ENCODE measurements at places on chromosomes 13 and 19. TPM values are rescaled to one million over a fixed set of nuclear protein-coding genes. Genes with fewer than 3 reads are reported as not detected.

- DNase-seq = no peak
Observed at GRCh38 chr19:28869459-28869858, 343.5 kb downstream of the UQCRFS1 start.

GRCh38 chr13:40178130-40178529, 488.3 kb downstream of the FOXO1 start:
- no peak for DNase-seq

DNA sequence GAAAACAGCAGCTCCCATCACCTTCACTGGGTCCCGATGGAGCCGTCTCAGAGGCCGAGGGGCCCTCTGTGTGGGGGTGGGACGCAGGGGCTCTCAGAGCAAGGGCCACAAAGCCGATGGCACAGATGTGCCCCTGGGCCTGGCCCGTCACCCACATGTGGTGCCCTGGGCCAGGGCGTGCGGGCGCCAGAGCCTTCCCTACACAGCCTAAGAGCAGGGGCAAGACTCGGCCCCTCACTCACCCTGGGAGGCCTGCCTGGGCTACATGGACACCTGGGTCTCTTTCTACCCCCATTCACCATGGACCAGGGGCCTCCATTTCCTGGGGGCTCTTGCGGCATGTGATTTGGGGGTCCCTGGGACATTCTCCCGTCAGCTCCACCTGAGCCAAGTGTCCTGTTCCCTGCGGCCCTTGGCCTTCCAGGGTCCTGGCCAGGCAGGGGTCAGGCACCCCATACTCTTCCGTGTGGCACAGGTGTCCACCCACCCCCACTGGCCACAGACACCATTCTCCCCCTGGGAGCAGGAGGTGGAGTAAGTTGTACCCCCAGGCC, 10.0 kb downstream of the COMP start:
- DNase-seq = no peak

LDLR gene
- 24.5 TPM for polyA plus RNA-seq

POGLUT2 gene
- 40.8 TPM for polyA plus RNA-seq

SRRM5 gene
- polyA plus RNA-seq = 0.50 TPM
